Neural crest cell (in vitro differentiated cells): ENCODE measurements at places on chromosomes 6 and 20.
A peak's percentile ranks its signal among the peaks of the same experiment; 100 is the strongest.

GRCh38 chr20:63821811-63822210 lies 9.3 kb downstream of the ZBTB46 start:
- H3K4me1 ChIP-seq: peaks cover 25% of the 10 kb centered on the region
- H3K4me3 ChIP-seq: no peak overlapping the region
- H3K27ac ChIP-seq: no peak overlapping the region
- no peaks in the 10 kb centered on the region for H3K27me3 ChIP-seq

DNA sequence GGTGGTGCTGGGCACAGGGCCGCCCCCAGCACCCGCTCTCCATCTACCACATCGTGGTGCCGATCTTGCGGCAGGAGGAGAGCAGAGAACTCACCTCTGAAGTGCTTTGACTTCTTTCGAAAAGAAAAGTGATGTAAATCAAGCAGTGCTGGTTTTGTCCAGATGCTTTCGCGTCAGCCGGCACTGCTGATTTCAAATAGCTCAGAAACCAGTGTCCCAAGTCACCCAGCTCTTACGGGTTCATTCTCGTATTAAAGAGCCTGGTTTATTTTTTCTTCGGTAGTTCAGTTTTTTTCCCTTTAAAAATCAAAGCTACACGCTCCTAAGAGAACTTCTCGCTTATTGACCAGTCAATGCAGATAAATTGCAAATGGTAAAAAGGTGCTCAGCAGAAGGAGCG lies 32.1 kb downstream of the MYT1 start:
- H3K27ac ChIP-seq: no peak overlapping the region
- no peak overlapping the region for H3K4me3 ChIP-seq
- no peak for DNase-seq
- H3K27me3 ChIP-seq: no peaks in the 10 kb centered on the region
- peaks cover under 1% of the 10 kb centered on the region for H3K36me3 ChIP-seq

- no peak for DNase-seq
- H3K4me1 ChIP-seq: peaks cover 22% of the 10 kb centered on the region
- no peak overlapping the region for H3K4me3 ChIP-seq
- no peak overlapping the region for H3K27ac ChIP-seq
Observed at GRCh38 chr20:51529081-51529681, 13.3 kb downstream of the NFATC2 start.

GRCh38 chr20:60966031-60966430 lies 286.0 kb upstream of the CDH4 start:
- no peak overlapping the region for H3K4me3 ChIP-seq
- peaks cover 16% of the 10 kb centered on the region for H3K27me3 ChIP-seq
- H3K27ac ChIP-seq: no peak overlapping the region
- no peaks in the 10 kb centered on the region for H3K36me3 ChIP-seq
- DNase-seq: no peak

GRCh38 chr6:155527443-155527842 lies 71.8 kb upstream of the NOX3 start:
- no peaks in the 10 kb centered on the region for H3K27me3 ChIP-seq
- H3K4me3 ChIP-seq: no peak overlapping the region
- peaks cover 19% of the 10 kb centered on the region for H3K4me1 ChIP-seq
- peaks cover 11% of the 10 kb centered on the region for H3K36me3 ChIP-seq
- H3K27ac ChIP-seq: no peak overlapping the region

- no peaks in the 10 kb centered on the region for H3K36me3 ChIP-seq
- H3K27ac ChIP-seq: no peak overlapping the region
- H3K4me1 ChIP-seq: no peaks in the 10 kb centered on the region
- H3K4me3 ChIP-seq: no peak overlapping the region
Observed at GRCh38 chr20:46544576-46544975, 5.9 kb downstream of the OCSTAMP start.

- H3K36me3 ChIP-seq: no peaks in the 10 kb centered on the region
- H3K27ac ChIP-seq: no peak overlapping the region
- H3K27me3 ChIP-seq: peaks cover 4% of the 10 kb centered on the region
- peaks cover 12% of the 10 kb centered on the region for H3K4me1 ChIP-seq
Observed at GRCh38 chr6:146426516-146426915, 117.1 kb upstream of the RAB32 start.

DNA sequence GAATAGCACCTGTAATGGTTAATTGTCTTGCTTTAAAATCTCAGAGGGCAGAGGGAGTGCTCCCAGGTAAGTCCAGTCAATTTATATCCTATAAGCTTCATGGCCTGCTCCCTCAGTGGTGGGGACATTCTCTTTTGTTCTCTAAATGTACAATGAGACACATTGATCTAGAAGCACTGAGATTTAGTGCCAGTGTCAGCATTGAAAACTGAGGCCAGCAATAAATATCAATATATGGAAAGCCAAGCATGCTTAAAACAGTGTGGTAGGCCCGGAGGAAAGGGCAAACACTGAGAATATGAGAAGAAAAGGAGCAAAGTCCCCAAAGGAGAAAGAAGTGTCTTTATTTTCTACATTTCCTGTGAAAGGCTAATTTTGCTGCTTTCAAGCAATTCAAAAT lies 68.4 kb upstream of the CCN2 start:
- no peak overlapping the region for H3K27ac ChIP-seq
- peaks cover 22% of the 10 kb centered on the region for H3K4me1 ChIP-seq
- H3K36me3 ChIP-seq: no peaks in the 10 kb centered on the region

GRCh38 chr6:17098538-17098937 lies 3.3 kb upstream of the STMND1 start:
- no peaks in the 10 kb centered on the region for H3K36me3 ChIP-seq
- DNase-seq: no peak
- H3K4me1 ChIP-seq: peaks cover 22% of the 10 kb centered on the region
- H3K27ac ChIP-seq: no peak overlapping the region
- H3K4me3 ChIP-seq: no peak overlapping the region
- peaks cover 53% of the 10 kb centered on the region for H3K27me3 ChIP-seq

DNA sequence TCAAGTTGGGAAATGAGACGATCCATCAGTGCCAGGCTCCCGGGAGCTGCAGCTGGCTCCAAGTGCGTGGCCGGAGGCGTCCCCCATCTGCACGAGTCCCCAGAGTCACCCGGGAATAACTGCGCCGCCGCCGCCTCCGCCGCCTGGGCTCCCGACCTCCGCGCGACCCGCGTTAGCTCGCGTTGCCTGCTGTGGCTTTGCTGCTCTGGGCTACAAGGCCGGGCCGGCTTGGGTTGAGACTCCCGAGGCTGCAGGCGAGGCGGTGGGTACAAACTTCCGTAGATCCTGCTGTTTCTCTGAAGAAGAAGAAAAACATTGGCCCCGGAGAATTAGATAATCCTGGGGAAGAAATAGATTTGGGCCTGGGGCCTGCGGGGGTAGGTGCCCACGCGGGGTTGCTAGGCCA lies 7.4 kb upstream of the LAMP5 start:
- no peaks in the 10 kb centered on the region for H3K36me3 ChIP-seq
- no peak overlapping the region for H3K27ac ChIP-seq
- no peak overlapping the region for H3K4me3 ChIP-seq
- H3K27me3 ChIP-seq: peaks cover 79% of the 10 kb centered on the region
- H3K4me1 ChIP-seq: no peaks in the 10 kb centered on the region
- DNase-seq: no peak

GRCh38 chr20:16785226-16785625 lies 37.1 kb downstream of the OTOR start:
- H3K4me3 ChIP-seq: no peak overlapping the region
- peaks cover 21% of the 10 kb centered on the region for H3K27me3 ChIP-seq
- H3K36me3 ChIP-seq: peaks cover 6% of the 10 kb centered on the region
- H3K27ac ChIP-seq: no peak overlapping the region
- no peaks in the 10 kb centered on the region for H3K4me1 ChIP-seq
- no peak for DNase-seq

- no peaks in the 10 kb centered on the region for H3K27me3 ChIP-seq
- no peak for DNase-seq
- H3K4me3 ChIP-seq: no peak overlapping the region
- H3K4me1 ChIP-seq: peaks cover 68% of the 10 kb centered on the region
- H3K36me3 ChIP-seq: no peaks in the 10 kb centered on the region
- H3K27ac ChIP-seq: peak overlapping the region; percentile 75
Observed at GRCh38 chr20:62025832-62026563, 39.7 kb downstream of the TAF4 start.

- no peaks in the 10 kb centered on the region for H3K27me3 ChIP-seq
- H3K4me1 ChIP-seq: peaks cover 7% of the 10 kb centered on the region
- peaks cover 3% of the 10 kb centered on the region for H3K36me3 ChIP-seq
- DNase-seq: no peak
- H3K4me3 ChIP-seq: no peak overlapping the region
- H3K27ac ChIP-seq: no peak overlapping the region
Observed at GRCh38 chr20:23268792-23269354, 81.7 kb upstream of the NXT1 start.

DNA sequence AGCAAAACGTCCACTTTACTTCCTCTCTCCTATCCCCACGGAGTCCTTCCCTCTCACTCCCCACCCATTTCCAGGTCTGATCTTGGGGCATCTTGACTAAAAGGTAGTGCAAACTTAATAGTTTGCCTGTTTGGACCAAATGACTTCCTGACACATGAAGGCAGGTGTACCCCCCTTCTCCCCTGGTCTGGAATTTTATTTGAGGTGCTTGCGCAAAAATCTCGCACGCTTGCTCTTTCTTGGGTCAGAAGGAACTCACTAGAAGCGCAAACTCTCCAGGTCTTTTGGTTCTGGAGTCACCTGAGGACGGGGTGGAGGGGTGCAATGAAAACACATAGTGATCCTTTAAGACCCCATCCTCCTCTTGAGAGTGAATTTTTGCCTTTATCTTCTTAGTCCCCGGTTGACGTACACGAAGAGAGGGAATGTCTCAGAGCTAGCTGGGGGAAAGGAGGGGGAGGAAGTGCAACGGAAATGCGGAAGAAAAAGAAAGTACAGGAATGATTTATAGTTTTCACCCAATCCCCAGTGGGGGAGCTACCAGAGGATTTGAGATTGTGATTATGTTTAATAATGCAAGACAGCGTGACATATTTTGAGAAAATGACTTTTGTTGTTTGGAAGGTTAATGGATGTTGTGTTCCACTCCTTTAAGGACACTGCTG lies 4.9 kb downstream of the ADGRB3 start:
- peak overlapping the region; percentile 66 for H3K4me3 ChIP-seq
- peaks cover 42% of the 10 kb centered on the region for H3K4me1 ChIP-seq
- no peak for DNase-seq
- peaks cover 58% of the 10 kb centered on the region for H3K27me3 ChIP-seq

- peak overlapping the region; percentile 90 for H3K27ac ChIP-seq
- DNase-seq: no peak
- no peaks in the 10 kb centered on the region for H3K27me3 ChIP-seq
- H3K4me3 ChIP-seq: peak overlapping the region; percentile 44
Observed at GRCh38 chr20:37329481-37330165, 16.3 kb upstream of the SRC start.

GRCh38 chr6:52352239-52353018 lies 9.5 kb upstream of the PAQR8 start:
- no peak for DNase-seq
- no peak overlapping the region for H3K4me3 ChIP-seq
- no peak overlapping the region for H3K27ac ChIP-seq
- H3K36me3 ChIP-seq: no peaks in the 10 kb centered on the region
- peaks cover 22% of the 10 kb centered on the region for H3K4me1 ChIP-seq

DNA sequence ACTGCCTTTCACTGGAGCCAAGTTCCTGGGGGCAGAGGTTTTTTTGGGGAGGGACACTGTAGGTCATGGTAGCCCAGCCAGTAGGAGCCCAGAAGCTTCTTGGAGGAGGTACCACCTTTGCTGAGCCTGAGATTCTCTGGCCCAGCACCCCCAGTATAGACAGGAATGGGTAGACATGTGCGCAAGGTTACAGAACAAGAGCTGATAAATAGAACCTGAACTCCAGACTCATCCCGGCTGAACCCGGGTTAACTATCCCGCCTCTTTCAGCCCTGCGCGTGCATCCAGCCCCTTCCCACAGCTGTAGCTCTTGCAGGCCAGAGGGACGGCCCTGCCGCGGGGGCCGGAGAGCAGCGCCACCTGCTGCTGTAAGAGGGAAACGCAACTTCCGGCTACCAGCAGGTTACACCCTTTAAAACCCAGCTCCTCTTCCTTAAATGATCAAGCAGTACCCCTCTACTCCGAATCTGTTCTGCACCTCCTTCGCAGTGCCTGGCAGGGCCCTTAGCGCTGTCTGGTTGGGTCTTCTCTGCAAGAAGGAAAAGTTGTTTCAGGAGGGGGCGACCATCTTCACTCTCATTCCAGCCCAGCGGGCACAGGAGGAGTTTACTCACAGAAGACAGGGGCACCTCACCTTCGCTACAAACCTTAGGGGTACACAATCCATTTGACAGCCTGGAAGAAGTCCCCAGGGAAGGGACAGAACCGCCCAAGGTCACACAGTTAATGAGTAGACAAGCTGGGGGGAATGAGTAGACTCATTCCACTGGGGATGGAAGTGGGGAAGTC lies 7.5 kb downstream of the SRXN1 start:
- H3K4me3 ChIP-seq: peak overlapping the region; percentile 51
- H3K4me1 ChIP-seq: peaks cover 21% of the 10 kb centered on the region
- H3K27ac ChIP-seq: no peak overlapping the region
- DNase-seq: peak; percentile 86
- peaks cover 10% of the 10 kb centered on the region for H3K27me3 ChIP-seq

DNA sequence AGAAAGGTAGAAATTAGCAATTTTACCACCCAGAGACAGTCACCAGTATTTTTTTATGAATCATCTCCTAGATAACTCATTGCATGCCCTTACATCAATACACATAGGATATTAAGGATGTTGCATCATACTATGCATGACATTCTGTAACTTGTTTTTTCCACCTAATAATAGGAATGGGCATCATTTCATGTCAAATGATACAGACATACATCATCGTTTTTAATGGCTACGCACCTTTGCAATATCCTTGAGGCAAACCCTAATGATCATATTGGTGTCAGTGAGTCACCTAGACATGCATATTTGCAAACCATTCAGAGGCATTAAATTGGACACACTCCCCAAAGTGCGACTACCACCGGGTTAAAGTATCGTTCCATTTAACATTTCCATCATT lies 309.7 kb upstream of the AGPAT4 start:
- H3K27ac ChIP-seq: no peak overlapping the region
- no peak overlapping the region for H3K4me3 ChIP-seq
- peaks cover 3% of the 10 kb centered on the region for H3K4me1 ChIP-seq
- H3K27me3 ChIP-seq: no peaks in the 10 kb centered on the region
- DNase-seq: no peak
- H3K36me3 ChIP-seq: no peaks in the 10 kb centered on the region

DNA sequence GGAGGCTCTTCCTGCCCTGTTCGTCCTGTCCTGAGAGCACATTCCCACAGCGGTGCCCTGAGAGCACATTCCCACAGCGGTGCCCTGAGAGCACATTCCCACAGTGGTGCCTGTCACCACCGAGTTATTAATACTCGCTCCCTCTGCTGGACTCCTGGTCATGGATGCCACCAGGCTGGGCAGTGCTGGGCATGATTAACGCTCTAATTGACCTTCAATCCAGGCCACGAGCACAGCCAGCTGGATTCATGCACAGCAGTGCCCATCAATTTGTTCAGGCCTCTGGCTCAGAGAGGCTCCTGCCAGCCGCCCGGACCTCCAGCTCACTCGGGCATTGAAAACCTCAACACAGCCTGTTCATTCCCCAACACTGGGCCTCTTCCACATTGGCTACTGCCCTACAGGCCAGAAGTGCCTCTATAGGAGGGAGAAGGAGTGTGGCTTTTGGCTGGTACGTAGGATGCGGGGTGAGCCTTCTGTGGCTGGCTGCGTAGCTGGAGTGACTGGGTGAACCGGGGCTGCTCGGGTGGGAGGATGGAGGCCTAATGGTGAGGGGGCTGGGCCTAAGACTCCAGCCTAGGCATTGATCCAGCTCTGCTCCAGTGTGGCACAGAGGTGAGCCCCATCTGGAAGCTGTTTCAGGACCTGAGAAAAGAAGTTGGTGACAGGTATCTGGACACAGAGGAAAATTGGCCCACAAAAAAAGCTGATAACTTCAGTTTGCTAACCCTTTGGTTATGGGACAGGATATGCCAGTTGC lies 9.3 kb downstream of the IP6K3 start:
- H3K27ac ChIP-seq: no peak overlapping the region
- peaks cover 8% of the 10 kb centered on the region for H3K4me1 ChIP-seq
- H3K36me3 ChIP-seq: no peaks in the 10 kb centered on the region
- H3K27me3 ChIP-seq: no peaks in the 10 kb centered on the region
- no peak for DNase-seq
- no peak overlapping the region for H3K4me3 ChIP-seq
